ENCODE measurements at places on chromosomes 5 and 9.
A peak's percentile ranks its signal among the peaks of the same experiment; 100 is the strongest.

- DNase-seq: no peak
Observed at GRCh38 chr5:96387616-96388015, 45.4 kb downstream of the PCSK1 start.

- peak; percentile 95 for DNase-seq
Observed at GRCh38 chr5:177429248-177430040, 3.0 kb downstream of the GRK6 start.

DNA sequence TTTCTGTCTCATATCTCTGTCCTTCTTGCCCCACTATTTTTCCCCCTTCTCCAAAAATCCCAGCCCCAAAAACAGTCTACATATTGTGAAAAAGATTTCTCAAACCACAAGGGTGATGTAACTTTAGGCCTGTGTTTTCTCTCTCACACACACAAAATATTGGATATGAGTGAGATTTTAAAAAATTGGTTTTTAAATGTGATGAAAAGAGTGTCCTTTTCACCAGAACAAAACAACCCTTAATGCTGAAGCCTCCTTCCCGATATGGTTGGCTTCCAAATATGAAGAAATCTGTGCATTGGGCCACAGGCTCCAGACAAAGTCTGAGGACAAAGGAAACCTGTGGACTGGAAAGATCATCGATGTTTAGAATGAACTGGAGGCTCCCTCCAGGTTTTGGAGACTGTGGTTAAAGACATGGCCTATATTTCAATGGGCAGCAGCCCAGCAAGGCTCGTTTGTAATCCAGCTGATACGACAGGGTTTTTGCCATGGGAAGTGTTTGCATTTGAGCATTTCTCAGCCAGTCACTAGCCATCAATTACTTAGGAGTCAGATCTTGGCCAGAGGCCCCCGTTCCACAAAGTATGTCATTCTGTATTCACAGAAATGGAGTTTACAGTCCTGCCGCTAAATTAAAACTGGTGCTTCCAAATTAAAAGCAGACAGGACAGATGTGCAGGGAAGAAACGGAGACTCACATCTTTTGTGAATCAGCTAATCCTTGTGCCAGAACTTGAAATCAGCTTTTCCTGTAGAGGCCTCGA is 546.3 kb downstream of the EBF1 start:
- no peak for DNase-seq

DNA sequence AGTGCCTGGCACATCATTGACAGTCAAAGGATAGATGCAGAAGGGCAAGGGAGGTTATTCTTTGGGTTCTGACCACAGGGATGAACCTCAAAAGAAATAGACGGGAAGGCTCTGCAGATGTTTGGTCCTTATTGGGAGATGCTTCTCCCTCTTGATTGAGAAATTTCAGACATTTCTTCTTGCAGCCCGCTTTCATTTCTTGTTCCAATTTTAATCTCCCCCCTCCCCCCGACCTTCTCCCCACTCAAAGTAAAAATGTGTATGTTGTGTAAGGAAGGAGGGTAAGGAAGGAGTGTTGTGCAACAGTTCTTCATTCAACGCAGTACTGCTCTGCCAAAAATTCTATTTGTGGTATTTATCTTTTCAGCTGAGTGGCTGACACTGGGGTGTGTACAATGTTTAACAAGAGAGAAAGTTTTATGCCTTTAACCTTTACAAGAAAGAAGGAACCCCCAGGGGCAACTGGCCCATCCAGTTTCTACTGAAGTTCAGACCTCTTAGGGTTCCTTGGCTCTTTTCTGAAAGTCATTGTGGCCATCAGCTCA is 46.3 kb upstream of the TNFSF15 start:
- no peak for DNase-seq

DNA sequence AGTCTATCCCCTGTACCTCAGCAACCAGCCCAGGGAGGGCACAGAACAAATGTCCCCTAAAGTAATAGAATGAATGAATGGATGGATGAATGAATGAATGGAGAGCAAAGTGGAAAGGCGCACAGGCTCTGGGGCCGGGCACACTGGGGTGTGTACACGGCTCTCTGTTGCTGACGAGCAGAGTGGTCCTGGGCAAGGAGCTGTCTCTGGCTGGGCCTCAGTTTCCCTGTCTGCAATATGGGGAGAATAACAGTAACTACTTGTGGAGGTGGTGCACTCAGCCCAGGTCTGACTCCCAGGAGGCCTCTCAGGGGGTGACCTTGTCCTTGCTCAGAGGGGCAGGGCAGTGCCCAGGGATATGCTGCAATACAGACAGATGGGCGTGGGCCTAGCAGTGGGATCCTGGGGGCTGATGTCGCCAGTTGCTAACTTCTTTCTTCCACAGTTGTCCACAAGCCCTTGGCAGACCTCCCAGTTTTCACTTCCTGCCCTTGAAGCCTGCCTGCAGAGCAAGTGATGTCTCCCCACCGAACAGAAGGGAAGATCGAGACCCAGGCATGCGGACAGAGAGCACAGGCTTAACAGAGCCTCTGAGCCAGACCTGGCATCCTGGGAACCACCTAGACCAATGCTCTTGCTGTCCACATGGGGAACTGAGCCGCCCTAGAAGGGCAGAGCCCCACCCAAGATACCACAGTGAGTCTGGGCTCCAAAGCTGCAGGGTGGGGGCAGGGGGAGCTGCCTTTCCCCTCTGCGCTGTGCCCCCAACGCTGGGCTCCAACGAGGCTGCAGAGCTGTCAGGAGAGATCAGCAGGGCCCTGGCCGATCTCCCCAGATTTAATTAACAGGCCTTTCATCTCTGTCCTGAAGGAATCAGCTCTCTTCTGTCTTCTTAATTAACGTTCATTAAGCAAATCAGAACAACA is 13.6 kb upstream of the LAMC3 start:
- no peak for DNase-seq

DNA sequence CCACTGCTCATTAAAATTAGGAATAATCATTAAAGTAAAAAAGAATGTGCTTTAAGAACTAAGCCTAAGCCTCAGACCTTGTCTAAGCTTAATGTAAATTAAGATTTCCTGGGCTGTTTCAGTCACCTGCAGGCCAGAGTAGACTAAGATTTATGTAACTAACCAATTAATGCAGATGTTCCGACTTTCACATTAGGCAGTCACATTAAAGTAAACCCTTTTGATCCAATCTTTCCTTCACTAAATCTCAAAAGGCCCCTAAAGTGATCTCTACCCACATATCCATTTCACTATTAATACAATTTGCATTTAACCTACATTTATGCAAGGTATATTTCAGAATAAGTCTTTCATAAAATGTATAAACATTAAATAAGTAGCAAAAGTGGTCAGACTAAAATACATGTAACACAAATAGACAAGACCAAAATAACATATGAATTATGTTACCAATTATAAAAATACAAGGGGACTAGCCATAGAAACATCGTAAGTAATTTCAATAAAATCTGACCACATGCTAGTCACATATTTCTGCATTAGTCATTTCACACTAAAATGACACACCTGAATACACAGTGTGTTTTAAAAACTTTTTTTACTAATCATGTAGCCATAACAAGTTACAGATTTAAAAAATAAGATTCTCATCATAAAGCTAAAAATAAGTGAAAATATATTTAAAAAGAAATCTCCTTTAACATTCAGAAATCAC is 7.7 kb downstream of the NR3C1 start:
- no peak for DNase-seq

DNA sequence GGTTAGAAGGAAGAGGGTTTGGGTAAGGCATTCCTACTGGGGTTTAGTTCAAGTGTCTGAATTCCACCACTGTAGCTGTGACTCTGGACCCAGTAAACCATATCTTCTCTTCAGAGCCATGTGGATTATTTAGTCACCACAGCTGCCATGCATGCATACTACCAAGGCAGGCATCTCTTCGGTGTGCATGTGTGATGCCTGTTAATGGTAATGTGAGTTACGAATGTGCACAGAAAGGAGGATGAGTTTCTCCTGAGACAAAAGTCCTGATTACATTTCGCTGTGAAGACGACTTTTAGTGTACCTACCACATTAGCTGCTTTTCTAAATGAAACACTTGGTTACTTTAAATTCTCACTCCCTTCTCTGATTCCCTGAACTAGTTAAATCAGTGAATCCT is 9.3 kb downstream of the PBX3 start:
- DNase-seq: no peak

DNA sequence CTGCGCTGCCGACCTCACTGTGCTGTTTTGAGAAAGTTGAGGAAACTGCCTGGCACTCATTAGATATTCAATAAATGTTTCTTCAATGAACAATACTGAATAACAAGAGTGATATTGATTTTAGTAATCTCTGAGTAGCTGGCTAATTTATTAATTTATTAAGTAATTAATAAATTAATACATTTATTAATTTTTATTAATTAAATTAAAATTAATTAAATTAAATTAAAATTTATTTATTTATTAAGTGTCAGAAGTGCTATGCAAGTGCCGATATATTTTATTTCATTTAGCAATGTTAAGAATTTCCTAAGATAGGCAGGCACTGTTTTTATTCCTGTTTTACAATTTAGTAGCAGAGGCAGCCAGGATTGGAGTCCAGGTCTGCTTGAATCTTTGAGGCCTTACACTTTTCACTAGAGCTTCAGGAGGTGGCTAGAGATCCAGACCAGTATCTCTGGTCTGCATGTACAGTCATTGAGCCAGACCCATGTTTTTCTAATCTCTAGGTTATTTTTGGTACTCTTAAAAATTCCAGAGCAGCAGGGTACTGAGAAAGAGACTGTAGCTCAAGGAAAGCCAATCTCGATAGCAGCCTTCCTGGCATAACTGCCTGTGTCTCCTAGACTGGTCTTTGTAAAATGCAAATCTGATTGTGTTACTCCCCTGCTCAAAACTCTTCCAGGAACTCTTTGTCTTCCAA is 109.2 kb downstream of the ARHGEF28 start:
- DNase-seq: no peak

GRCh38 chr9:10251490-10251889 is 361.3 kb downstream of the PTPRD start:
- no peak for DNase-seq

DNA sequence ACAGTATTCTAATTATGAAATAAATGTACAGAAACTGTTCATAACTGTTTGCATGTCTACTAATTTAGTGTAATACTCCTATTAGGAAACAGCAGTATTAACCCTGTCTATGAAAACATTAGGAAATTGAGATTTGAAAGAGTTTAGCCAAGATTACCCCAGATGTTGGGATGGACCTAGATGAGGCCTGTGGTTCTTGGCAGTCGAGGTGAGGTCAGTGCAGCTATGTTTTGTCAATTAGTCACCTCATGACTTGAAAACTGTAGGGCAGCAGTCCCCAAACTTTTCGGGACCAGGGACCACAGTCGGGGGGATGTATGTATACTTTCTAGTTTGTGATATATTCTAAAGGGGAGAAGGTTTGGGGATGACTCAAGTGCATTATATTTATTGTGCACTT is 4.7 kb downstream of the LNPEP start:
- DNase-seq: no peak

GRCh38 chr5:122942164-122942914 is 94.2 kb downstream of the PPIC start:
- DNase-seq: no peak

GRCh38 chr5:138543730-138544104 is 681 bp upstream of the ETF1 start:
- peak; percentile 80 for DNase-seq

GRCh38 chr5:77172713-77173328 is 37.7 kb upstream of the PDE8B start:
- no peak for DNase-seq

- DNase-seq: no peak
Observed at GRCh38 chr5:58224661-58225060, 235.2 kb downstream of the PLK2 start.

DNA sequence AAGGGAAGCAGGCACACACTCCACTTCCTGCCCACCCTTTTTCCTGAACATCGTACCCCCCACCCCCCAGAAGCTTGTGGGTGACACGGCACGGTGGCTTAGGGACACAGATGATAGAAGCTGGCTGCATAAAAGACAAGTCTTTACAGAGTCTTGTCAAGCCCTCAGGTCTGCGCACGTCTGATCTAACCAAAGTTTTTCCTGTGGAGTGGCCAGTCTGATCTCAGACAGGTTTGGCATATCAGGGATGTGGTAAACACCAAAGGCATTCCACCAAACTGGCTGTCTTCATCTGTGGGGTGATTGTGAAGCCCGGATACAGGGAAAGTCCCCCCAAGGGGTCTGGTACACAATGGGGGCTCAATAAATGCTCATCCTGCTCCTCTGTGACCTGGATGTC is 50.0 kb downstream of the CRB2 start:
- DNase-seq: no peak

DNA sequence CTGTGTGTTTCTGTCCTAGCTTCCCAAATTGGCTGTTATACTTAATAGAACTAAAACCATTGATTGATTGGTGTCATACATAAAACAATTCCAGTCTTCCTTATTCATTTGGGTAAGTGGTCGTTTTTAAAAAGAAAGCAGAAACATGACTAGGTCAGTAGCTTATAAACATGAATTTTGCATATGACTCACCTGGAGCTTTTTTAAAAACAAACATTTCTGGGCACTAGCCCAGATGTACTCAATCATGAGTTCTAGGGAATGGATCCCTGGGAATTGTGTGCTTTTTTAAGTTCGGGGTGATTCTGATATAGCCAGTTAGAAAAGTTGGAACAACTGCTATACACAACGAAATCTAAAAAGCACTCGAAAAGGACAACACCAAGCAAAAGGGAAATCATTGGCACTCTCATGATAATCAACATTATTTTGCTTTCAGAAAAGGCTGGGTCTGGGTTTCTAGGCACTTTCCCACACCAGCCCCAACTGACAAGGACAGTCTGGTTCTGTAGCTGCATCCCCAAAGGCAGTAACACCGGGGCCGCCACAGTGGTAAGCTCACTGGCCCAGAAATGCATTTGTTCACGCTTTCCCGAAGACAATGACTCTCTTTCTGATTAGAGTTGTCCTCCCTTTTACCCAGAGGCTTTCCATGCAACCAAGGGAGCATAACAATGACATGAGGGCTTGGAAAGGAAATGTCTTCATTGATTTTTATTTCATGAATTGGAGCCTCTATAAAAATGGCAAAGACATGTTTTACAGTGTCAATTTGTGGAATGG is 664.9 kb upstream of the WWC1 start:
- DNase-seq: no peak

GRCh38 chr9:83060556-83060955 is 2.4 kb downstream of the RASEF start:
- DNase-seq: no peak

- DNase-seq: no peak
Observed at GRCh38 chr5:116387738-116388137, 186.9 kb downstream of the SEMA6A start.

- DNase-seq: no peak
Observed at GRCh38 chr9:83406921-83407320, 131.3 kb downstream of the FRMD3 start.

GRCh38 chr9:121123816-121124535 is 49.2 kb downstream of the CNTRL start:
- no peak for DNase-seq

DNA sequence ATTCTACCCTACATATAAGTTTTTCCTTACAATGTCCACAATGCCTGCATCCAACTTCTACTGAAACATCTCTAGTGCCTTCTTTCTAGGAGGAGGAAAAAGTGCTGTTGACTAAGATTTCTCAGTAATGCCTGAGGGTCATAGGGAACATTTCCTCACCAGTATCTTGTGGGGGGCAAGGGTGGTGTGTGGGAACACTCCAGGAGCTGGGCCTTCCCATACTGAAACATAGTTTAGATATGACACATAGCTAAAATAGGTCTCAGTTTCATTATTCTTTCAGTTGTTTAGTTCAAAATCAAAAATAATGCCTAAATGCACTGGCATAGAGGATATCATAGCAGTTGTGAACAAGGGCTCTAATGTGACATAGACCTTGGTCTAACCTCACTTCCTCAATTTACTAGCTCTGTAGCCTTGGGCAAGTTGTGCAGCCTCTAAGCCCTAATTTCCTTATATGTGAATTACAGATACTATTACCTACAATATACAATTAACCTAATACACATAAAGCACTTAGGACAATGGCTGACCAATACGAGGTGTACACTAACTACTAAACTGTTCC is 66.1 kb downstream of the HAPLN1 start:
- no peak for DNase-seq

All from stimulated activated CD4-positive, alpha-beta T cell treated with anti-CD3 and anti-CD28 coated beads, Interleukin-1b, Interleukin-23, amount 100 ng/mL, for 48 hours (primary cell).